ENCODE measurements at places on chromosomes 2 and 18.

DNA sequence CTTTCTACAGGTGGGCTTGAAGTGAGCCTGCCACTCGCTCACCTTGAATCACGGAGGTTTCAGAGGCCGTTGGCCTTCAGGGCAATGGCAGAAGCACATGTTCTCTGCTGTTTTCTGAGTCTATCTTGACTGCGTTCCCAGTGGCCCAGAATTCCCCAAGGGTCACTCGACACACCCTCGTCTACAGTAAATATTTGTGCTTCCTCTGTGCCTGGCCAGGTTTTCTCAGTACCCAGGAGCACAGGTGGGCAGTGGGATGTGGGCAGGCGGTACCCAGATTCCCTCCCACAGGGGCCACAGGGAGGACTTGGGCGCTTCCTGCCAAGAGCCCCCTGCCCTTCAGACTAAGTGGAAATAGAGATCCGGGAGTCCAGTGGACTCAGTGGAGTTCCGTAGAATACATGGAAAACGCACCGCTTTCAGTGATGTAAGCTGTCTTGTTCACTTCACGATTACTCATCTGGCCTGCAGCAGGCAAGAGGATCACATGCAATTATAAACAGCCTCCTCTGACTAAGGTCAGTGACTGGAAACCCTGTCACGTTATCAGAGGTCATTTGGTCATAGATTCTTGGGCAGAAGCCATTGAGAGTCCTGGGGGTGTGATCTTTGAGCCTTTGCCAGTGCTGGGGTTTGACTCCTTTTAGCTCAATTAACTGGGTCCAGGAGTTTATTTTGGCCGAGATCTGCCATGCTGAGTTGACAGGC, 179.8 kb downstream of the NEDD4L start:
- DNase-seq: no peak

DNA sequence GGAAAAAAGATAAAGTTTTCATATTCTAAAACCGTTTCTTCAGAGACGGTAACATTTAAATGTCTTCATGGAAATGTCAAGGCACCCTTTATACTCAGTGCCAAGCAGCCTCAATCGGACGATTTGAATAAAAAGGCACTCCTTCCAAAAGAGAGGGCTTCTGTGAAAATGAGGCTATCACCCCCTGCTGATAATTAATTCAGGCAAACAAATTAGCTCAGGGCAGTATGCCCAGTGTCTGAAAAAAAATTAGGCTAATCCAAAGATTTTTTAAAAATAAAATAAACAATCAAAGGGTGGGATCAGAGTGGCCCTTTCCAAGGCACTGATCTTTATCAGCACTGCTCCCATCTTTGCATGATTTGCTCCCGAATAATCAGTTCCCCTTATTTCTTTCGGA, 151.0 kb upstream of the PID1 start:
- DNase-seq: no peak

- DNase-seq: no peak
Measured at GRCh38 chr2:75130171-75130570, 69.1 kb downstream of the TACR1 start.

DNA sequence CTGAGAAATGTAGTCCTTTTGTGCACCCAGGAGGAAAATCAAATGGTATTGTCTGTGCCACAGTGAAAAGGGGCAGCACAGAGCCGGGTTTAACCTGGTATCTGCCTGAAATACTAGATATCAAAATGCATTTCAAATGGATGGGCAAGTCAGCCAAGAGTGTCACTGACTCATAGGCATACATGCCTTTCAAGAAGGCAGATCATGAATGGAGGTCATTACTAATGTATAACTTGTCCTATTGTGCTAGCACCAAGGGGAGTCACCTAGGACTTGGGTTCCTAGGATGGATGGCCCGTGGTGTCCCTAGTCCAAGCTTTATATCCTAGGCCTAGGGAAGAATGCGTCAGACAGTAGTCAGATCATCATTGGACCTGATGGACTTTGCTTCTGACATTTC, 49.9 kb downstream of the TCF7L1 start:
- no peak for DNase-seq

DNA sequence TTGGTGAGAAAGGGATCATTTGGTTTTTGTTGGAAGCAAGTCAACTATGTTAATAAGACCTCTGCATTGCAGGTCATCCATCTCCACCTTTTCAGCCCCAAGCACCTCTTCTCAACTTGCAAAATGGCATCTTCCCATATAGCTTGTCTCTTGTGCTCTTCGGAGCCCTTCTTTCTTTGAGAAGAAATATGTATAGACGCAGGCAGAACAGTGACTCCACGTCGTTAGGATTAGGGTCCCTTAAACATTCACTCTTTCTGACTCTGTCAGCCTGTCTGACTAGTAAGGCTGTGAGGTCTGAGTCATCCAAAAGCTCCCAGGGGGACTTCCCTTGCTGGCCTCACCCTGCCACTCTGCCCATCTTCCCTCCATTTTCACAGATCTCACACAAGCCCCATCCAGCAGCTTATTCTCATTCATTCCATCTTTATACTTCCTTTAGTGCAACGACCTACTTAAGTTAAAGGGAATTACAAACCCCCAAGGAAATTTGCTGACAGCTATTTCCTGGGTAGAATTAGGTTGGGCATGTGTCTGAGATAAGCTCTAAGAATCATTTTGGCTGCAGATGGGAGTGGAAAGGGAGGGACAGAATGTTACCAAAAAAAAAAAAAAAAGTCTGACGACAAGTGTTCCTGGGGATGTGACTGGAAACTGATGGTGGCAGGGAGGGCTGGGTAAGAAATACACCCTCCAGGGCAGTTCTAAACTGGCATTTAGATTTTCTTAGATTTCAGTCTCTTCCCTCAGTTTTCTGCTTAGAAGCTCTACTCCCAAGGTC, 37.7 kb upstream of the MEX3C start:
- DNase-seq: no peak

DNA sequence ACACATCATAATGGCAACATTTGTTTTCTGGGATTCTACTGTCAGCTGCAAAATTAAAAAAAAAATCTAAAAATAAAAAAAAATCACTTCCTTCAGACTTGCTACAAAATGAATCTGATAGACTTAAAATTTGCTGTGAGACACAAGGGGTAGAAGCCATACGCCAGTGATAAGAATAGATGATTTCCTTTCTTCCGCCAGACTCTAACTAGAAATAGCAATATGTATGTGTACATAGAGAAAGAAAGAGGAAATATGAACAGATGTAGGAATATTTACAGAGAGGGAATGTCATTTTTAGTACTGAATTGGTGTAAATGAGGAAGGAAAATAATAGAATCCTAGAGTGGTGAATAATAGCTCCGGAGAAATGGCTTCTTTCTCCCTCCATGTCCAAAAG, 574.2 kb downstream of the DCC start:
- no peak for DNase-seq

DNA sequence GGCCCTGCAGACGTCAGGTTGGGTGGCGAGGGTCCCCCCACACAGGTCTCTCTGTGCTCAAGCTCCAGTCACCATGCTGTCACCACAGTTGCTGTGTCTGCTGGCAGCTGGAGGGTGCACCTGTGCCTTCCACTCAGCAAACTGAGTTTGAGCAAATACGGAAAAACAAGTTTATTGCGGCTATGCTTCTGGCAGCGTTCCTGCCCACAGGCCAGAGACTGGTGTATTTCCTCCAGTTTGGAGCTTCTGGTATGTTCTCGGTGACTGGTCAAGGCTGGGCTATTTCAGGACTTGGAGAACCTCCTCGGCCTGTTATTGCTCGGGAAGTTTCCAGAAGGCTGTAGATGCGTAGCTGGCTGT, 132.6 kb downstream of the SEPTIN10 start:
- DNase-seq: no peak

DNA sequence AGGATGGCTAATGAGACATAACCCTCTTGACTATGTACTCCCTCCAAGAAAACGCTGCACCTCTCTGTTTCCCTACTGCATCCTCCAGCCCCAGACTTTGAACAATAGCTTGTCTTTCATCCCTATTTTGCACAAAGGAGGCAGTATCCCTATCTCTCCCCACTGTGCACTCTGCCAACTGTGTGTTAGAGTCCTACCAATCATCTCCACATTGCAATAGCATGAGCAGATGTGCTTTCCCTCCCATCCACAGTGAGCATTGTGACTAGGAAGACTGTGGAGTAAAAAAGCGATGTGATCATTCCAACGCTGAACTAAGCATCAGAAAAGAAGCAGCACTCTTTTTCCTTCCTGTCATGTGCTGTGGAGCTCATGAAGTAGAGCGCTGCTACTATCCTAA, 206.3 kb upstream of the GULP1 start:
- no peak for DNase-seq

DNA sequence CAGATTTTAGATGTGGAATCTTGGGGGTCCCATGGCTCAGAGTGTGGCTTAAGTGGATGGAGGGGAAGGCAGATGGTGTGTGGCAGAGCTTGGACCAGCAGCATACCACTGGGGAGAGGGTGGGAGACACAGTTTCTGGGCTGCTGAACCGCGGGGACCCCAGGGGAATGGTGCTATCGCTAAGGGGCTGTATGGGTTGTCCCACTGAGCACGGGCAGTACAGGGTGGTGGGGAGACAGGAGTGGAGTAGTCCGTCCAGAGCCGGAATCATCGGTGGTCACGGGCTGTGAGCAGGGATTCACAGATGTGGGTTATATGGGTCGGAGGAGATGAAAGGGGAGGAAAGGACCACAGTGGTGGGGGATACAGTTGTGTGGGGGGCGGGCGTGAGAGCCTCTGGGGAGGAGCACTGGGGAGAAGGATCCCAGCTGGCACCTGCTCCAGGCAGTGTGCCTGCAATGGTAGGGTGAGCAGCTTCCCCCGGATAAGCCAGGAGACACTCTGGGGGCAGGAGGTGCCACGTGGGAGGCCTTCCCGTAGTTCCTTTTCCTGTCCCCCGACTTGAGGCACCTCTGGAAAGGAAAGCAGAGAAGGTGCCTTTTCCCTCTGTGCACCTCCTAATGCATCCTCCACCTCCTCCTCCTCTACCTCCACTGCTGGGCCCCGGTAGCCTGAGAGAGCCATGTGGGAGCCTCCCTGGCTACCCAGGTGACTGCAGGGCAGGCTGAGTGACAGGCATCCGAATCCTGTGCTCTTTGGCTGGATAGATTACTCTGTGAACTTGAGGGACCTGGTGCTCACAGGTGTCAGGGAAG, 24.9 kb downstream of the IGFBP5 start:
- DNase-seq: no peak

GRCh38 chr2:64036034-64036705, 16.9 kb upstream of the VPS54 start:
- no peak for DNase-seq

DNA sequence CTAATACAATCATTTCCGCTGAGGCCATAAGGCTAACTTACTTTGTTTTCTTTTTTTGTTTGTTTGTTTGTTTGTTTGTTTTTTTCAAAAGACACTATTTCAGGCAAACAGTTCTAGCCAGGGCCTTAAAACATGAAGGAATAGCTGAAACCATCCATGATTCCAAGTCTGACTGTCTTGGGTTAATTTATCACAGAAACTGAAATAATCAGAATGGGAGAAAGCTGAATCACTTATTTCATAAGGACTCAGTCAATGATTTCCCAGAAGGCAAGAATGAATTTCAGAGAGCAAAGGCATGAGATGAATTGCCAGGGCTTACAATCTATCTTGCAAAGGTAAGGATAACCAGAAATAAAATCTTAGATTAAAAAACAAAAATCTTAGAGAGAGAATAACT, 1315.1 kb downstream of the SUCLG1 start:
- DNase-seq: no peak

DNA sequence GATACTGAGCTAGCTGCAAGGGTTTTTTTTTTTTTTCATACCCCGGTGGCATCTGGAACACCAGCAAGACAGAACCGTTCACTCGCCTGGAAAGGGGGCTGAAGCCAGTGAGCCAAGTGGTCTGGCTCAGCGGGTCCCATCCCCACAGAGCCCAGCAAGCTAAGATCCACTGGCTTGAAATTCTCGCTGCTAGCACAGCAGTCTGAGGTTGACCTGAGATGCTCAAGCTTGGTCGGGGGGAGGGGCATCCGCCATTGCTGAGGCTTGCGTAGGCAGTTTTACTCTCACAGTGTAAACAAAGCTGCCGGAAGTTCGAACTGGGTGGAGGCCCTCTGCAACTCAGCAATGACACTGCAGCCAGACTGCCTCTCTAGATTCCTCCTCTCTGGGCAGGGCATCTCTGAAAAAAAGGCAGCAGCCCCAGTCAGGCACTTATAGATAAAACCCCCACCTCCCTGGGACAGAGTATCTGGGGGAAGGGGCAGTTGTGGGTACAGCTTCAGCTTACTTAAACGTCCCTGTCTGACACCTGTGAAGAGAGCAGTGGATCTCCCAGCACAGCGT, 5.1 kb upstream of the MIB1 start:
- no peak for DNase-seq

GRCh38 chr2:211766689-211767088, 771.9 kb downstream of the ERBB4 start:
- no peak for DNase-seq

DNA sequence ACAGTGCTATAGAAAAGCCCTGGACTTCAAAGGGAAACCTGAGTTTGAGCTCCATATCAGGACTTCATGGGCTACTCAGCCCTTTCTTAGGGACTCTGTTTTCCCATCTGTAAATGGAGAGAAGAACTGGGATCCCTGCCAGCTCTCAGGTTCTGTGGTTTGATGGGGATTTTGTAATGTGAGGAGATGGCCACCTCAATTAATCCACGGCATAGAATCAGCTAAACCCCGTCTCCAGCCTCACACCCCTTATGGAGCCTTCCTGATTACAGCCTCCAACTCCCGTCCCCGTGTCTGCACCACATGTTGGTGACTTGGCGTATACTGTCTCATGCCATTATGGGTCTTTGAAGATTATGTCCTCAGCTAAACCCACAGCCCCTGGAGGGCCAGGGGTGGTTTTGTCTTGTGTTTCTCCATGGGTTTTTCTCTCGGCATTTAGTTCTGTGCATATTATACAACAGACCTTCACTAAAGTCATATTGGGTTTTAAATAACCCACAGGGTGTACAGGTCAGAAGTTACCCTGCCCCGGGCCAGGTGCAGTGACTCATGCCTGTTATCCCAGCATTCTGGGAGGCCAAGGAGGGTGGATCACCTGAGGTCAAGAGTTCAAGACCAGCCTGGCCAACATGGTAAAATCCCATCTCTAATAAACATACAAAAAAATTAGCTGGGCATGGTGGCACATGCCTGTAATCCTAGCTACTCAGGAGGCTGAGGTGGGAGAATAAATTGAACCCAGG, 63.8 kb upstream of the PPP1CB start:
- no peak for DNase-seq

DNA sequence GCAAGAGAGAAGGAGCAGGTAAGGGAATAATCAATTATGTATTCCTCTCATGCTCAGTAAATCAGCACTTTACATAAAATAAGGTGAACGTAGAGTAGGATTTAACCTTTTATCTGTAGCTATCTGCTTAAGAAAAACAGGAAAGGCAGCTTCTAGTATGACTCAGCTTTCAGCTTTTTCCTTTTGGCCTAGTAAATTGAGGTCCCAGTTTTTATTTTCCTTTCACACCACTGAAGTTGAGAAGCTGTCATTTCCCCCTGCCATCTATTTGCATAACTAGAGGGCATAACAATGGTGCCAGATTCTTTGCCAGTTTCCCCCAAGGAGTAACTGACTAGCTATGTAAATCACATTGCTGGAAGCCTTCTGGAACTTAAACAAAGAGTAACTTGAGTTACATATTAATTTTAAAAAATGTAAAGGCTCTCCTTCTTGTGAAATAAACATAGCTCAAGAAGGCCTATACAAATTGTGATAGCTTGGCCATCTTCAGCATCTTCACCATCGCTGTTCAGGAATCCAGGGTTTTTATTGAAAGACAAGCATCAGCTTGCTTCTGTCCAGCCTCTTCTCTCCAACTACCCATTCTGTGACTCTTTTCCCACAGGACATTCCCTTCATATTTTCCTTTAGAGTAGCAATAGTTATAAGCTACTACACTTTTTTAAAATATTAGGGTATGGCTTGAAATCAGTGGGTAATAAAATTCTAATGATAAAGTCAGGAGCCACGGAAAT, 97.0 kb downstream of the KYNU start:
- no peak for DNase-seq

Data from hindlimb muscle (tissue), 1 donor.